NCI-H1105 (cell line): ENCODE measurements at places on chromosomes 2 and 18.

DNA sequence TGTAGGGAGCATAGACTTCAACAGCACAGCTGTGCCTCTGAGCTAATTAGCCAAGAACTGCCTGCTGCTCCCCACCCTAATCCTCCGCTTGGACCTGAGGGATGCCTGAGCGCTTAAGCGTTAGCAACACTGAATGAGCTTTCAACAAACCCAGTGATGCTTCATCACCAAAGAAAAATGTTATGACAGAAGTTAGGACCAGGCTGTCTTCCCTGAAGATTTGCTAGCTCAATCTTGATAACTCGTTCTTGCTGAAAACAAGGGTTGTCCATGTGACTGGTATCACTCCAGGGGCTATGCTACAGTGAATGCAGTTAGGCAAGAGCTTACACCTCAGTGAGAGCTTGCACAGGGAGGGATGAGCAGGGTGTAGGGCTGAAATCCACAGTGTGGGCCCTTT lies 190.7 kb upstream of the SIX2 start:
- no peak for DNase-seq

DNA sequence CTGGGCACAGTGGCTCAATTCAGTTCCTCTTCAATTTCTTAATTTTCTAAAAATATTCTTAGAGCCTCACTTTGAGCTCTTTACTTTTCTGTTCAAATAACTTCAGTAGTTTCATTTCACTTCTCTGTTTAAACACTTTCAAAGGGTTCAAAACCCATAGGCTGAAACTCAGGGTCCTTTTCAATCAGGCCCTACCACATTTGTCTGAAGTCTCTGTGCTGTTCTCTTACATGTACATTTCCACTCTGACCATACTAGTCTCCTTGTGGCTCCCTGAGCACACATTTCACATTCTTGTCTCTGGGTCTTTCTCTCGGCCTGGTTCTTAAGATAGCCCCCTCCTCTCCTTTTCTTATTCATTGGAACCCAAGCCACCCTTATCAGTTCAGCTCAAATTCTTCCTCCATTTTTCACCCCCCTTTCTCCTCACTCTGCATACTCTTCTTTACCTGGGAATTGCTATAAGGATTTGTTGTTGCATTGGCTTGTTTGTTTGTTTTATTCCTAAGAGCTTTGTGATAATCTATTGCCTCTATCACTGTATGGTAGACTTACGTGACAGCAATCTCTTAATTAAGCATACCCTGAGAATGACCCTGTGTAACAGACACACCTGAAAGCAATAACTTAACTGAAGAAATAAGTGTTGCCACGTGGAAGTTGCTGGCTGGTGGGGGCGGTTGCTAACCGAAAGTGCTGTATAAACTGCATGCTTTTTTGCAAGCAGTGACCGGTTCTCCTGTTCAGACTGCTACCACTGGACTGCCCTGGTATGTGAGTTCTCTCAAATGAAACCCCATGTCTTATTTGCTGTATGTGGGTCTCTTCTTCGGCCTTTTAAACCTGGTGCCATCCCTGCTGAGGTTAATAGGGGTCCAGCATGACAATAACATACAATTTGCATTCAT lies 27.7 kb upstream of the ACADL start:
- no peak for DNase-seq

DNA sequence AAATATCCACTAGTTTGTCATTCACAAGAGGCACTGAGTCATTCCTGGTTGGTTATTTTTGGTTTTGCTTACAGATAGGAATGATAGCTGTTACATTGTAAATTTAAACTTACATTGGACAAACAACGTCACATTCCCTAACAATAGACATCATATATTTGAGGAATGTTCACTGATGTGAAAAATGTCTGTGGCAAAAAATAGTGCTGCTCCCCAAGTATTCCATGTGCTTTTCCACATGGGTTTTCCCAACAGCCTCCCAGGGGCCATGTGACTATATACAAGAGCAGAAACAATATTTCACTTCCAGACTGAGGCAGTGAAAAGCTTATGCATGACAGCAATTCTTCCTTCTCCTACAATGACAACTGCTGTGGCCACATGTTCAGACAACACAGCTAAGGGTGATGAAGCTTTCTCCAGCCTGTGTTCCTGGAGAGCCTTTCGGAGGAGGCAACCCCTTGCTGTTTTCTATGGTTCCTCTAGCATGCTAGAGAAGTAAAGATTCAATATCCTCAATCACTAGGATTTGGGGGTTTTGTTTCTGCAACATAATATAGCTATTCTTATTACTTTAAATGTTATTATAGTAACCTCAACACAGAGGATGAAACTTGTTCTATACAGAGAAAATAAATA lies 202.7 kb downstream of the PTH2R start:
- no peak for DNase-seq

GRCh38 chr2:134623046-134623445 lies 95.8 kb downstream of the TMEM163 start:
- DNase-seq, result no peak

DNA sequence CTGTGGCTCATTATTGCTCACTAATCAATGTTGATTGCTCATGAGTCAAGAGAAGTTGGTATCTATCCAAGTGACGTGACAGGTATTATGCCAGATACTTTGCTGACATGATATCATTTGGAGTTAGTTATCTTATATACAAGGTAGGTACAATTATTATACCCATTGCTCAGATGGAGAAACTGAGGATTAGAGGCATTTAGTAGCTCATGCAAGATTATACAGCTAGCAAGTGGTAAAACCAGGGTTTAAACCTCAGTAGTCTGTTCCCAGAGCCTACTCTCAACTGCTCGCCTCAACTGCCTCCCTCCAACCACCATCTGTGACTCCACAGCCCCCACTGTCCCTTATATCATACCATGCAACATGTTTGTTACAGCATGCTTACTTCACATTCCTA lies 6.1 kb downstream of the FIGLA start:
- no peak for DNase-seq

DNA sequence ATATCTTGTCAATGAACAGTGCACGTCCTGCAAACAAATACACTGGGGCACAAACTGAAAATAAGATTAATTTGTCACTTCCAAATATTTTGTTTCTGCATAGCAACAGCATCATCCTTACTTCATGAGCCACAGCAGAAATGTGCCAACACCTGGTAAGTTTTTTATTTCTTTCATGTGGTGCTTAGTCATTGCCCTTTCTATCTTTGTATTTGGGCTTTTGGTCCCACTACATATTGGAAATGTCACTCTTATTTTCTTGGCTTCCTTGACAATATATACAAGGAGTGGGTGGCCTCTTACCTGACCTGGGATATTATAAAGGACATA lies 208.0 kb downstream of the RBM43 start:
- DNase-seq, result no peak

- DNase-seq, result no peak
Measured at GRCh38 chr2:120901201-120901600, 165.5 kb downstream of the GLI2 start.

- DNase-seq, result no peak
Measured at GRCh38 chr18:32439802-32440201, 30.9 kb downstream of the GAREM1 start.

DNA sequence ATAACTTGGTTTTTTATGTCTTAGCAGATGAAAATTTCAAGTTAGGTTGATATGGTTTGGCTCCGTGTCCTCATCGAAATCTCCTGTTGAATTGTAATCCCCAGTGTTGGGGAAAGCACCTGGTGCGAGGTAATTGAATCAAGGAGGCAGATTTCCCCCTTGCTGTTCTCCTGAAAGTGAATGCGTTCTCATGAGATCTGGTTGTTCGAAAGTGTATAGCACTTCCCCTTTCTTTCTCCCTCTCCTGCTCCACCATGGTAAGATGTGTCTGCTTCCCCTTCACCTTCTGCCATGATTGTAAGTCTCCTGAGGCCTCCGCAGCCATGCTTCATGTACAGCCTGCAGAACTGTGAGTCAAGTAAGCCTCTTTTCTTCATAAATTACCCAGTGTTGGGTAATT lies 242.1 kb upstream of the TNP1 start:
- DNase-seq, result no peak

GRCh38 chr18:36899289-36899688 lies 70.4 kb downstream of the KIAA1328 start:
- no peak for DNase-seq

GRCh38 chr18:33750366-33750765 lies 172.3 kb downstream of the ASXL3 start:
- no peak for DNase-seq

DNA sequence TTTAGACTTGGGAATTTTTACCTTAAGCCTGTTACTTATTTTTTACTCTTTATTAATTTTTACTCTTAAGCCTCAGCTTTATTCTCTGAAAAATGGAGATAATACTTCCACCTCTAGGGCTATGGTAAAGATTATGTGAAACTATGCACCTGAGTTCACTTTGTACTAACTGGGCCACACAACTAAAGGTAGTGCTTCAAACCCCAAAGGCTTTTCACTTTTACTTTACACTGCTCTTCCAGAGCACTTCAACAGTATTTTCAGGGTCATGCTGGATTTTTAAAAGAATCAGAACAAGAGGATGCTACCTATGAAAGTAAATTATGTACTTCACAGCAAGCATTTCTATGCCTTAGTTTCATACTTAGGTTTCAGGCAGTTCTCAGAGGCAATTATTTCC lies 27.8 kb downstream of the MEX3C start:
- DNase-seq, result no peak

DNA sequence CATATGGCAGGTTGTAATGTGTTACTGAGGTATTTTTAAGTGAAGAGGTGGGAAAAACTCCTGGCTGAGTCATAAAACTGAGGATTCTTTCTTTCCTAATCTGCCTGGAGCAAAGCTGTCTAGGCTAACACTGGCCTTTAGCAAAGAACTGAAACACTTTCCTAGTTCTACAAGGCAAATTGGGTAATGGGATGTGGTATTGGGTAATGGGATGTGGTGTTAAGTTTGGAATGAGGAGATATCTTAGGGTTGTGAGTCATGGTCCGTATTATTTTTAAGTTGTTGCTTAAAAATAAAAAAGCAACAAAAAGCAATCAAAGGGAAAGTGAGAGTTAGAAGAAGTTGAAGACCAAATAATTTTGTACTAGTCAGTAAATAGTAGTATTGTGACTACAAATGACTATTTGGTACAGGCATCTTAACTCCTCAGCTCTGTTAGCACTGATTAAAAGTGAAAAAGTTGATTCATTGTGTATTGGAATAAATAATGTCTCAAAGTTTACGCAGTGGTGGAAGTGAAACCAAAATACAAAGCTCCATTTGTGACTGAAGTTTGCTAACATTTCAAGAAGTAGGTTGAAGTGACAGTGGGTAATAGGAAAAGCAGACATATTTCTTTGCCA lies 216.8 kb downstream of the CAMKMT start:
- no peak for DNase-seq

- DNase-seq, result no peak
Measured at GRCh38 chr2:52539026-52539970, 1228.3 kb upstream of the CHAC2 start.

DNA sequence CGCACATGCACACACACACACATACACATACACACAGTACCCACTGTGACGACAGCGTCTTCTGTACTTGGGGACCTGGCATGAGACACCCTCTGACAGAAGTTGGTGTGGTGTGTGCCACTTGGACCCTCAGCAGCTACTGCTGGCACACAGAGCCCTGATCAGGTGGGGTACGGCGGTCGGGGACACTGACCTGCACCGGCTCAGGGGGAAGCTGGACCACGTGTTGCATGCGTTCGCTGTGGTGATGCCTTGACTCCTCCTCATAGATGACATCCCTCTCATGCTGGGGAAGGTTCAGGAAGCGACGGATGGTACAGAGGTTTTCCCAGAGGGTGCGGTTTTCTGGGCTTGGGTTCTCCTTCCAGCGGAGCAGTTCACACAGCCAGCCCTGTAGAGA lies 149.2 kb downstream of the SATB2 start:
- no peak for DNase-seq

- no peak for DNase-seq
Measured at GRCh38 chr2:136356125-136357006, 238.4 kb upstream of the CXCR4 start.

DNA sequence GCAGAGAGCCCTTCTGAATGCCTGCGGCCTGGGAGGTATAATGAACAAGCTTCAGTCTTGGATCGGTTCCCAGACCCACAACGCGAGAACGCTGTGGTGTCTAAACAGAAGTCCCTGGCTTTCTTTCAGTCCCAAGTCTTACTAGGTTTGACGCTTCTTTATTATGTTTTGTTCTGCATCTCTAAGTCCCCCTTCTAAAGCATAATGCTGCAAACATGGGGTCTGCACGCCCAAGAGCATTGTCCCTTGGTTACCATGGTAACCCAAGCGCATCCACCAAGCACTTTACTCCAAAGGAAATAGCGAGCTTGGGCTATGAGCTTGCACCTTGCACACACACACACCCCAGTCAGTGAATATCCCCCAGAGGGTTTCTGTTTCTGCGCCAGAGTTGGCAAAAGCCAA lies 193.7 kb downstream of the INO80D start:
- DNase-seq, result peak; percentile 85

DNA sequence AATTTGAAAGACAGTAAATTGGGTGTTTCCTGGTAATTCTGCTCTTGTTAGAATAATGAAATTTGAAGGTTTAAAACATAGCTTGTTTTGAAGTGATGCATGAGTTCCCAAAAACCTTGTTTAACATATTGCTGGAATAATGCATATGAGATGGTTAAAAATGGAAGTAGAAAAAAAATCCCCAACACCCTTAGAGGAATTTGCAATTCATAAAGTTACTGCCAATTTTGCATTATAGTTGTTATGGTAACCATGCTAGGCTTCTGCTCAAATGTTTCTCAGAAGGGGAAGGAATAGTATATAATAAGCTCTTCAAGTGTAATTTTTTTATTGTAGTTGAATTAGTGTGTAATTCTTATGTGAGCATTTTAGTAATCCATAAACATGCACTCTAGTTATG lies 49.1 kb downstream of the FASTKD2 start:
- DNase-seq, result no peak

GRCh38 chr2:208311954-208312353 lies 45.9 kb downstream of the PIKFYVE start:
- DNase-seq, result no peak

DNA sequence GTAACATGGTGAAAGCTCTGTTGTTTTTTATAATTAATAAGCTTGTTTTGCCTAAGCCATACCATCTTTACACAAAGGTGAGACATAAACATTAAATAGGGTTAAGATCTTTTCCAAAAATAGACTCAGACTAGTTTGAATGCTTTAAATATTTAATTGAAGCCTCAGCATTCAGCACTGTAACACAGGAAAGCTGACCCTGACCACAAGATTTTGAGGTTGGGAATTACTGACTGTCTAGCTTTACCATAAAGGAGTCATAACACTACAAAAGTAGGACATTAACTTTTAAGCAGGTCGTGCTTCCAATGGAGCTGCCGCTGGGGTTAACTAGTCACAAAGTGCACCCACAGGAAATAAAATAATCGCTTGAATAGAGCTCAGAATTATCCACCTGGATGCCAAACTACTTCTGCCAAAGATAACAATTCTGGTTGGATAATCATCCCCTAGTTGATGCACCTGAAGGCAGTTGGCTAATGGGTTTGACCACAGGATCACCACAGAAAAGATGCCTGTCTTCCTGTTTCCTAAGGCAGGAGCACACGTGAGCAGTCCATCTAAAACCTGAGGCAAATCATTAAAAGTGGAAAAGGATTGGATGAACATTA lies 106.2 kb downstream of the COBLL1 start:
- DNase-seq, result peak; percentile 47

- no peak for DNase-seq
Measured at GRCh38 chr2:189937691-189938090, 124.8 kb downstream of the MSTN start.
